Caki2 (cell line): ENCODE measurements at places on chromosomes 5 and 9. TPM values are rescaled to one million over a fixed set of nuclear protein-coding genes. Genes with fewer than 3 reads are reported as not detected.

The BSPRY gene
- total RNA-seq = not detected in 2 replicates

- peak; percentile 15 for DNase-seq
These were observed 375.1 kb upstream of the ST8SIA4 start for GRCh38 chr5:101278011-101278687.

DNA sequence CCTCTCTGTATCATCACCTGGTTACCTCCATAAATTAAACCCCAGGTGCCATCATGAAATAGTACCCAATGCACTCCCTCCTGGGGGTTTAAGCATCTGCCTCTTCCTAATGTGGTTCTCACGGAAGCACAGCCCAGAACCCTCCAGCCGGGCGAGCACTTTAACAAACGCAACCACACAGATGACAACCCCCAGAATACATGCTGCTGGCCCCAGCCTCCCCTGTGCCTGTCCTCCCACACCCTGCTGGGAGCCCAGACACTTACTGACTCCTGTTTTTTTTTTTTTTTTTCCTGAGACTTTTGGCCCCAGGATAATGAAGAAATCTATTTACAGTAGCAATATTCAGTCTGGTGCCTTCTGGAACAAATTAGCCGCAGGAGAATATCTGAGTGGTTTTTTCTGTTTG is 50.0 kb upstream of the COL5A1 start:
- no peak for DNase-seq

DNA sequence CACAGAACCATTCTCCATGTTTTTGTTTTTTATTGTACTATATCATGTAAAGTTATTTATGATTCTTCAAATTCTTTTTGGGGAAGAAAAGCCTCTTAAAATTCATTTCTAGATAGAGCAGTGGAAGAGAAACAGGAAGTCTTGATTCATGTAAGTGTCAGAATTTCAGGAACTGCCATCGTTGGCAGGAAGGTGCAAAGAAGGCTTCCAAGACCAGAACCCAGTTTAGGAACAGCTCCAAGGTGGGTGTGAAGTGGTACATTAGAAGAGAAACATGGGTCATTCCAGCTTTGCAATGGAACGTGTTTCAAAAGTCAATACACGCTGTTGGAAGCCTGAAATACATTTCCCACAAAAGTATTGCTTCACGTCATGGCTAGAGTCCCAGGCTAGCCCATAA is 14.8 kb downstream of the SAXO1 start:
- no peak for DNase-seq

The FOXD4L6 gene
- not detected in 2 replicates for total RNA-seq

DNA sequence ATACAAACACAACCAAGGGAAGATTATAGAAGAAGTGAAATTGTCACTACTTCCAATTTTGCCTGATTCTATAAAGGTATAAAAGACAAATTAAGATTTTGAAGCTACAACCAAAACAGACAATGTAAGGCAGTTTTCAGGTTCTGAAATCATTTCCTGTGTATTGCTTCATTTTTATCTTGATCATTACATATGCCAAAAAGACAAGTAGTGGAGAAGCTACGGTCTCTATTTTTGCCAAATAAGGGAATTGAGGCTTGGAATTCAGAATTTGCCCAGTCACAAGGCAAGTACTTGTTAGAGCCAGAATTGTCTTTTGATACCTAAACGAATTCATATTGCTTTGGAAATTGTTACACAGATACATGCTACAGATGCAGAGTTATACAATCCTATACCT is 20.6 kb downstream of the EDIL3 start:
- DNase-seq = no peak

The SPTLC1 gene
- 53.2 and 56.1 TPM in 2 replicates for total RNA-seq

The PCDHGB4 gene
- total RNA-seq = not detected in 2 replicates

DNA sequence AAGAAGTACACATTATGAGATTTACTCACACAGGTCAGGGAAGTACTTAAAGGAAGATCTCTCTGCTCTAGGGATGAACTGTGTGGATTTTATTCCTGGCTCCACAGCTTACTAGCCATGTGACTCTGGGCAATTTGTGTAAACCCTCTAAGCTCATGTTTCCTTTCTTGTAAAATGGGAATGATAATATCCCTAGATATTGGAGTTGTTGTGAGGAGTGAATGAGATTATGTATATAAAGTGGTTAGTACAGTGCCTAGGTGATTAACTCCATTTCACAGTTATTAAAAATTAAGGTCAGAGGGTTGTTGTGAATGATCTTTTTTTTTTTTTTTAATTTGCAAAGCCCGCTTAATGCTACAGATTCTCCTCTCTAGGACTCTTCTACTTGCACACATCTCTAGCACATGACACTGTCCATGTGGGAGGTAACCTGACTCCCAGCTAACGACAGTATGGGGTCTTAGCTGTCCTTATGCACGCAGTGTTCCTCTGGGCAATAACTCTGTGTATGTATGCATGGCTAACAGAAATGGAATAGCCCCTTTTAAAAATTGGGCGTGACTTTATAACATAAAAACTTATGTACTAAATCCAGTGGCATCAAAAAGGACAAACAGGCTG is 23.9 kb upstream of the MYOT start:
- DNase-seq = no peak

- DNase-seq = no peak
These were observed 7.0 kb downstream of the MAMDC4 start for GRCh38 chr9:136858844-136859757.

GRCh38 chr9:19441730-19442129 is 32.9 kb downstream of the ACER2 start:
- DNase-seq = no peak

DNA sequence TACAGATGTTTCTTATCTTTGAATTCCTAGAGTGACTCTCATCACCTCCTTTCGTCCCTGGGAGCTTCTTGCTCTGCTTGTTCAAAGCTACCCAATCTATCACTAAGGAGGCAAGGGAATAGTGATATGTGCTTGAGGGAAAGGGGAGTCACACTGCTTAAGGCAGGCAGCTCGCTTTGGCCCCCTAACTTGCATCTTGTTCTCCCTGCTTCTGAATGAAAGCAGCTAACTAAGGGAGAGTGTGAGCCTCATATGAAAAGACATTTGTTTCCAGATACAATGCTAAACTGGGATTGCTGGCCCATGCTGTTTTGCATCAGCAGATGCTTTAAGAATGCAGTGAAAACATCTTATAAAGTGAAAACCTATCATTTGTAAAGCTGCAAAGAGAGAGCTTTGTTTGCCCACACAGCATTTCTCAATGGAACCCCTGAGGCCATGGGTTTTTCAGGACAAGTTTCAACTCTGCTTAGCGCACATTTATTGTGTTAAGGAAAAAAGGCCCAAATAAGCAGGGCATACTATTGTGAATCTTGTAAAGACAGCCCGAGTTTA is 367.9 kb upstream of the ADAMTSL1 start:
- no peak for DNase-seq

- DNase-seq = no peak
These were observed 449.4 kb downstream of the CDH18 start for GRCh38 chr5:19538607-19539006.

DNA sequence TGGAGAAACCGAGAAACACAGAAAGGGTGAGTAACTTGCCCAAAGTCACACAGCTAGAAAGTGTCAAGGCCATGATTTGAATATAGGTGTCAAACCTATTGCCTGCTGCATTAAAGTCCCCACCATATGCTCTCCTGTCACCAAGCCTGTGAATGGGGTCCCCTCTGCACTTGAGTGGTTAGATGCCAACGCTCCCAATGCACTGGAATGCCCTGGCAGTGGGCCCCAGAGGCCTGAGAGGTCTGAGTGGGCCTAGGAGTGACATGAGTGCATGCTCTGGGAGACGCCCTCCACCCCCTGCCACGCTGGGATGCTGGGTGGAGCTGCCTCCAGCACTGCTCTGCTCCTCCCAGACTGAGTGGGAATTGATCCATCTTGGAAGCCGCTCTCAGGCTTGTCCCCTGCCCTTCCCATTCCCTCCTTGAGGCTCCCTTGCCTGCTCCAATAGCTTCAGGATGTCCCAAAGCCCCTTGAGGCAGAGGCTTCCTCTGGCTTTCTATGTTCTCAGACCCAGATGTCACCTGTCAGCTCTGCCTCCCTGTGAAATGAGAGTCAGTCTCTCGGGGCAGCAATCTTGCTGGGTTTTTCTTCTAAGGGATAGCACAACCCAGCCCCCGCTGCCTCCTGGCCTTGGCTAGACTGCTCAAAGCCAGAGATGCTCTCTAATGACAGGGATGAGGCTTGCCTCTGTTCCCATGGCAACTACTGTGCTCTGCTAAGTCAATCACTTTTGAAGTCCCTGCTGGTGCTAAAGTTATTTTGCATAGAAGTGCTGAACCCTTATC is 6.6 kb upstream of the ARSI start:
- no peak for DNase-seq

The ZNF608 gene
- total RNA-seq = 23.9 and 24.7 TPM in 2 replicates

GRCh38 chr5:137054335-137054734 is 444.8 kb downstream of the SPOCK1 start:
- no peak for DNase-seq
